DMS 273 treated with DMSO at 0.1 percent for 48 hours (cell line): ENCODE measurements at places on chromosomes 5 and 9.

DNA sequence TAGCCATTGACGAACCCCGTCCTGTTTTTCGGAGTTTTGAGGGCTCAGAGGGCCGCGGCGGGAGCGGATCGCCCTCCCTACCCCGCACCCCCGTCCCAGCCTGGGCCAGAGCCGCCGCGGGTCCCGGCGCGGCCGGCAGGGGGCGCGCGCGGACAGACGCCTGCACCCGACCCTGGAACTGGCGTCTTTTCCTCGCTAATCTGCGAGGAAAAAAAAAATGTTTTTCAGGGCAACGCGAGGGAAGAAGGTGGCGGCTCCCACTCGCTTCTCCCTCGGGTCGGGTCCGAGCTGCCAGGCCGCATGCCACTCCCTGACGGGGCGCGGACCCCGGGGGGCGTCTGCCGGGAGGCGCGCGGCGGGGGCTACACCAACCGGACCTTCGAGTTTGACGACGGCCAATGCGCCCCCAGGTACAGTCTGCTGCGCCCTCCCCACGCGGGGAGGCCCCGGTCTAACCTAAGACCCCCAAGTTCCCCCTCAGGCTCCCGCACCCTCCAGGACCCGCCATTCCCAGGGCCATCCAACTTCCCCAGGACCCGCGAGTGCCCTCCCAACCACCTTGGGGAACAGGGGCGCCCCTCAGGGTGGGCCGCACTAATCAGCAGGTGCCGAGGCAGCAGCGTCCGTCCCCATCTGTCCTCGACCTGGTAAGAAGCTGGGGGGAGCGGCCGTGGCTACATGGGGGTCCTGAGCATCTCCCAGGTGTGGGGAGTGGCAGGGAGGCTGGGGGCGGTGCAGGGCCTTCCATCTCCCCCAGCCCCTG is at the start of gene KCNT1:
Gene KCNT1 (plus strand): TSS at position 227 of the 763 bp plus-strand sequence. CDS start 74 bp downstream, at position 301.
- no peak for DNase-seq

DNA sequence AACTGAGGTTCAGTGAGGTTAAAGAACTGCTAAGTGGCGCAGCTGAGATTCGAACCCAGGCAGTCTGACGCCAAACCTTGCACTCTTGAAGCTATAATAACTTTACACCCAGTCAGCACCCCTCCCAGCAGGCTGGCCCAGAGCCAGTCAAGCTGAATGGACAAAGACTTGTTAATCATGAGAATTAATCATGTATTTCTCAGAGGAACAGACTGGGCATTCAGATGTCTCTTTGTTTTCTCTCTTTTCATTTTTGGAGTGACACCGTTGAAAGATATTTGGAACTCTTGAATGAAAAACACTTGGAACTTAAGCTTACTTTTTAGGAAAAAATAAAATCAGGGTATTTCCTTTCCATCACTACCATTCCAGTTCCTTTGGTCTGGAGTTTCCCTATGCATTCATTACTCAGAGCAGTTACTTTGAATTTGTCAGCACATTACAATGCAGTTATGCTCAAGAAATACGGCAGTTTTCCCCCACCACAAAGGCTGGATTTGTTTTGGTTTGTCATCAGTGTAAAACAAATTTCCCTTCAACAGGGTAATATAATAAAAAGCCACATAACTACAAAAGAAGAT is 22.6 kb upstream of the MAMDC2 start:
- no peak for DNase-seq

DNA sequence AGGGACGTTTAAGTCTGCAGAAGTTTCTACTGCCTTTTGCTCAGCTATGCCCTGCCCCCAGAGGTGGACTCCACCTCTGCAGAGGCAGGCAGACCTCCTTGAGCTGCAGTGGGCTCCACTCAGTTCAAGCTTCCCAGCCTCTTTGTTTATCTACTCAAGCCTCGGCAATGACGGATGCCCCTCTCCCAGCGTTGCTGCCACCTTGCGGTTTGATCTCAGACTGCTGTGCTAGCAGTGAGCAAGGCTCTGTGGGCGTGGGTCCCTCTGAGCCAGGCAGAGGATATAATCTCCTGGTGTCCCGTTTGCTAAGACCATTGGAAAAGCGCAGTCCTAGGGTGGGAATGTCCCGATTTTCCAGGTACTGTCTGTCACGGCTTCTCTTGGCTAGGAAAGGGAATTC is 2188.5 kb upstream of the WWC1 start:
- DNase-seq = no peak

DNA sequence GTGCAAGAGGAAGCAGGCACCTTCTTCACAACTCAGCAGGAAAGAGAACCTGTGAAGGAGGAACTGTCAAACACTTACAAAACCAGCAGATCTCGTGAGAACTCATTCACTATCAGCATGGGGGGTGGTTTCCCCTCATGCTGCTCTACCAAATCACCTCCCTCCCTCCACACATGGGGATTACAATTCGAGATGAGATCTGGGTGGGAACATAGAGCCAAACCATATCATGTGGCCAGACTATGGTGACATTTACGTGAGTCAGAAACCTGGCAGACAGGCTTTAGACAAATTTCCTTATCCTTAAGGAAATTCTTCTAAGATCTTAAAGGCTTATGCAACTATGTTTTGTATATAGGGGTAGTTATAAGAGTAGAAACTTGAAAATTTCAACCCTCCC is 8.7 kb upstream of the AOPEP start:
- no peak for DNase-seq

DNA sequence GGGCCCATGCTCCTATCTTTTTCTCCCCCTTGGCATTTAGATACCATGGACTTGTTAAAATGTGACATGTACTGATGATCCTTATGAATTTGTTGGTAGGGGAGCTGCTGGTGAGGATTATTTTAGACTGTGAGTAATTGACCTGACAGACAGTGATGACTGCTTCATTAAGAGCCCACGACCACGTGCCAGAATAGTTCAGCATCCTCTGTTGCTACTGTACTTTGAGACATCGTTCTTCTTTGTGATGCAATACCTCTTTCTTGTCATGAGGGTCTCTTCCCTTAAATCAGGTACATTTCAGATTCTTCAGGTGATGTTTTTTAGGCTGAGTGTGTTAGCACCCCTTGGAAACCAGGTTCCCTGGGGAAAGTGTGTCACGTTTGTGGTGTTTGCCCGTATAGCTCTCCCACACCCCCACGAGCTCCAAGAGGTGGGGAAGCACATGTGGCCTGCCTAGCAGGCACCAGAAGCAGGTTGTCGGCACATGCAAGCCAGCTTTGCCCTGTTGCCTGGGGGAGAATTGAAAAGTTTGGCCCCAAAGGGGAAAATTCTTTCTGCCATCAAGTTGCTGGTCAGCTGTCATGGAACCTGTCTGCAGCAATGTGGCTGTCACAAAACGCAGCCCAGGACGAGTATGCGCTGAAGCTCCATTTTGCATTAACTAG is 25.1 kb downstream of the QRFP start:
- no peak for DNase-seq

GRCh38 chr5:1056611-1057484 is 48.2 kb downstream of the NKD2 start:
- no peak for DNase-seq
